Smooth muscle cell of the pulmonary artery (primary cell): ENCODE measurements at places on chromosomes 11 and 22. TPM values are rescaled to one million over a fixed set of nuclear protein-coding genes. Genes with fewer than 3 reads are reported as not detected.

OR51B5 gene
- 0.13 and 0.17 TPM in 2 replicates for total RNA-seq

C11orf97 gene
- not detected in 2 replicates for total RNA-seq

MAPK8IP2 gene
- 0.03 and 0.07 TPM in 2 replicates for total RNA-seq

TEX12 gene
- 0.20 TPM in 1 of 2 replicates, not detected in the other for total RNA-seq

NCAM1 gene
- total RNA-seq = 1.6 and 3.8 TPM in 2 replicates

PPFIBP2 gene
- 11.1 and 17.2 TPM in 2 replicates for total RNA-seq

USP2 gene
- 0.33 TPM in 2 replicates for total RNA-seq

PKP3 gene
- total RNA-seq = 0.56 and 0.65 TPM in 2 replicates

TEX54 gene
- total RNA-seq = not detected in 2 replicates

DDI1 gene
- total RNA-seq = not detected in 2 replicates

MRPL11 gene
- total RNA-seq = 22.5 and 24.4 TPM in 2 replicates

SEC14L6 gene
- 0.20 and 0.40 TPM in 2 replicates for total RNA-seq

GRIK4 gene
- total RNA-seq = under 0.01 TPM in 1 of 2 replicates, not detected in the other

FOLR3 gene
- 3.4 TPM in 1 of 2 replicates, not detected in the other for total RNA-seq

SAA4 gene
- total RNA-seq = not detected in 2 replicates

P2RX6 gene
- total RNA-seq = 10.2 and 20.8 TPM in 2 replicates

SCARF2 gene
- 41.4 and 64.6 TPM in 2 replicates for total RNA-seq

SYT12 gene
- total RNA-seq = 1.6 and 2.6 TPM in 2 replicates

CRYBB2 gene
- not detected in 2 replicates for total RNA-seq

PANX3 gene
- total RNA-seq = not detected in 2 replicates

FREY1 gene
- 1.5 and 1.6 TPM in 2 replicates for total RNA-seq

LSP1 gene
- 0.66 and 4.7 TPM in 2 replicates for total RNA-seq

JAM3 gene
- total RNA-seq = 95.7 and 117 TPM in 2 replicates

MIAT gene
- total RNA-seq = 0.63 and 0.72 TPM in 2 replicates

YPEL4 gene
- 1.2 and 1.8 TPM in 2 replicates for total RNA-seq

APOA4 gene
- total RNA-seq = not detected in 2 replicates

CXCR5 gene
- total RNA-seq = not detected in 2 replicates

ABCC8 gene
- not detected in 2 replicates for total RNA-seq

TPBGL gene
- under 0.01 TPM in 1 of 2 replicates, not detected in the other for total RNA-seq

FAM181B gene
- total RNA-seq = 0.07 and 0.20 TPM in 2 replicates

P4HA3 gene
- total RNA-seq = 36.9 and 39.1 TPM in 2 replicates

OR51G1 gene
- total RNA-seq = not detected in 2 replicates

PLCB3 gene
- total RNA-seq = 39.9 and 51.0 TPM in 2 replicates

RRP7A gene
- 20.0 and 38.3 TPM in 2 replicates for total RNA-seq

TMPRSS6 gene
- not detected in 2 replicates for total RNA-seq

RIMBP3C gene
- 0.20 TPM in 1 of 2 replicates, not detected in the other for total RNA-seq

BET1L gene
- 34.9 and 44.1 TPM in 2 replicates for total RNA-seq

KCNQ1OT1 gene
- total RNA-seq = 3.9 and 4.8 TPM in 2 replicates

EPS8L2 gene
- total RNA-seq = 22.9 and 44.8 TPM in 2 replicates

CNIH2 gene
- 0.72 and 0.86 TPM in 2 replicates for total RNA-seq

NXPE1 gene
- total RNA-seq = not detected in 2 replicates

MMP7 gene
- not detected in 2 replicates for total RNA-seq

ARHGAP8 gene
- total RNA-seq = 0.03 TPM in 1 of 2 replicates, not detected in the other
